ENCODE measurements at places on chromosomes 11 and 22.

GRCh38 chr11:130088919-130089673, 19.4 kb downstream of the APLP2 start:
- DNase-seq, result no peak

- DNase-seq, result no peak
These were observed 64.1 kb upstream of the EED start for GRCh38 chr11:86180423-86180822.

DNA sequence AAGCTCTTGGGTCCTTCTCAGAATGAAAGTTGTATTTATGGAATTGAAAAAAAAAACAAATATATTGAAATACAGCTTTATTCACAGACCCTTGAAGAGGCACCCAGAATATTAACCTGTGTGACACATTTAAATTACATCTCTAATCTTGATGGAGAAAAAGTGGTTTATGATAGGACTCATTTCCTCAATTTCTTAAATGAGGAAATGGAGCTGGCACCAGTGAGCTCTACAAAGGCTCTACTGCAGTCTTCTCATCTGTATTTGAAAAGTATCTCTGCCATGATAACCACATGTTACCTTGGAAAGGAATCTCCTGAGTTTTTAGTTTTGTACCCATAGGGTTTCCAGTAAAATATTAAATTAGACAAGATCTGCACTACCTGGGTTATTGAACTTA, 186.5 kb downstream of the HIPK3 start:
- DNase-seq, result no peak

- no peak for DNase-seq
These were observed 64.7 kb upstream of the AMPD3 start for GRCh38 chr11:10390375-10390774.

DNA sequence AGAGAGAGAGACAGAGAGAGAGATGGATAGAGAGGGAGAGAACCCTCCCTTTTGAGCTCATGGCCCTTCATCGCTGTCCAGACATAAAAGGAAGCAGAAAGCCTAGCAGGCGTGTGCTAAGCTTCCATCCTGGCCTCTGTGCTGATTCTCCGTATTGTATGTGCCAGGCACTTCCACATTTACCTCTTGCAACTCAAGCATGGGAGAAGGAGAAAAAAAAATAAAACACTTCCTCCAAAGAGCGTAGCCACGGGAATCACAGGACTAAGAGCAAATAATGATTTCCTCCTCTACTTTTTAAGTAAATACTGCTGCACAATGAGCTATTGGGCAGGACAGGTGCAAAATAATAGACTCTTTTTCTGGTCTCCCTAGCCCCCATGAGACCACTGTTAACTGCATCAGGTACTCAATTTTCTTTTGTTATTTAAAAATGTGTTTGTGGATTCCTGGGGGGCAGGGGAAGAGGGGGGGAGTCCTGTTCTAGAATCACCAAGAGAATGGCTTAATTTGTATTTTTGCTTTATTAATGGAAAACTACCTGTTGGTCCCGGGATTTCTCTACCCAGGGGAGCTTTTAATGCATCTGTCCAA, 154.3 kb downstream of the NXPE2 start:
- no peak for DNase-seq

DNA sequence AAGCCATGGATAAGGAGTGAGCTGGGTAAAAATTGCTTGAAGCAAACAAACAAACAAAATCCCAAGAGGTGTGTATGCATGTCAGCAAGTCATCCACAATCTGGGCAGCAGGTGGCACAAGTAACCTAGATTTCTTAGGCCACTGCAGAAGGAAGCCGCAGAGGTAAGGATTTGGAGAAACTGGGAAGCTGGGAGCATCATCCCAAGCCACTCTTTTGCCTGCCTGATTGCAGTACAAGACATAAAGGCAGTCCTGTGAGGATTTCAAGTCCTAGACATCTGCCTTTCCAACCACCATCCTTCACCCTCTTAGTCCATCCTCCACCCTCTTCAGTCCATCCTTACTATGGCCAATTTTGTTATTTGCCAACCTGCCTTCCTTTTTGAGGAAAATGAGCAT, 67.2 kb upstream of the BMAL1 start:
- DNase-seq, result no peak

GRCh38 chr11:39236916-39237315, 2222.5 kb downstream of the LRRC4C start:
- no peak for DNase-seq

- DNase-seq, result no peak
These were observed 866.6 kb downstream of the BRD1 start for GRCh38 chr22:48960980-48961660.

DNA sequence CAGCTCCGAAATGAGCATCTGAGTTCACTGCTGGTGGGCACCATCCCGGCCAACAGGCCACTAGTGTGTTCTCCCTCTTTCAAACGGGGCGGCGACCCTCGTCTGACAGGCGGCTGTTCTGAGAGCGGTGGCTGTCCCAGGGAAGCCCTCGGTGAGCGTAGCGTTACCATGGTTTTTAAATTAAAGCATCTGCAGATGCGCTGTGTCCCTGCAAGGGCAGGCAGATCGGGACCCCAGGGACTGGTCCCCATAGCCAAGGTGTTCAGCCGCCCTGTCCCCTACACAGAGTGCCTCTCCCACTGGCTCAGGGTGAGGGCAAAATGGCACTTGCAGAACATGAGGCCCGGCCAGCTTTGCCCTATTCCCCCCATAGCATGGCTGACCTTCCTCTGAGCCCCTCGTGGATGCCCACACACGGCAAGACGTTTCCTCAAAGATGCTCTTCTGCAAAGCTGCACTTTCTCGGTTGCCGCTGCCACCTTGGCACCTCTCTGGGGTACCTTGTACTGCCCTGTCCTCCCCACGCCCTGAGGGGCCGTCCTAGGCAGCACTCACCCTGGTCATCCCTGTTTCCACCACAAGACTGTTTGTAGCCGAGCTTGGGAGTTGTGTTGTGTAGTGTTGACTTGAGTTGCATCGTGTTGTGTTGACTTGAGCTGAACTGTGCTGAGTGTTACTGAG, 51.9 kb upstream of the KCNQ1OT1 start:
- no peak for DNase-seq

- DNase-seq, result no peak
These were observed 31.0 kb upstream of the CD5 start for GRCh38 chr11:61071208-61071681.

- no peak for DNase-seq
These were observed 7.9 kb downstream of the CTR9 start for GRCh38 chr11:10758957-10759356.

GRCh38 chr11:134701564-134702165, 289.6 kb upstream of the B3GAT1 start:
- no peak for DNase-seq

DNA sequence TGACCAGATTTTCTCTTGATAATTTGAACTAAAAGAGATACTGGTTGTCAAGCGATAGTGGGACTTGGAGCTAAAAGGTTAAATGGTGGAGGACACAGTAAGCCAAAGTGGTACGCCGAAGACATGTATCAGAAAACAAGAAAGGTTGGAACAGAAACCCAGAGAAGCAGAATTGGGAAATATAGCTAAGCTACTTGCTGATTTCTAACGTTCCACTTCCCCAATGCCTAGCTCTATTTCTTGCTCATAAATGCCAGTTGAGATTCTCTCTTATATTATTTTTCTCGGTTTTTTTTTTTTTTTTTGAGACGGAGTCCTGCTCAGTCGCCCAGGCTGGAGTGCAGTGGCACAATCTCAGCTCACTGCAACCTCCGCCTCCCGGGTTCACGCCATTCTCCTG, 12.7 kb downstream of the TMEM41B start:
- DNase-seq, result no peak

DNA sequence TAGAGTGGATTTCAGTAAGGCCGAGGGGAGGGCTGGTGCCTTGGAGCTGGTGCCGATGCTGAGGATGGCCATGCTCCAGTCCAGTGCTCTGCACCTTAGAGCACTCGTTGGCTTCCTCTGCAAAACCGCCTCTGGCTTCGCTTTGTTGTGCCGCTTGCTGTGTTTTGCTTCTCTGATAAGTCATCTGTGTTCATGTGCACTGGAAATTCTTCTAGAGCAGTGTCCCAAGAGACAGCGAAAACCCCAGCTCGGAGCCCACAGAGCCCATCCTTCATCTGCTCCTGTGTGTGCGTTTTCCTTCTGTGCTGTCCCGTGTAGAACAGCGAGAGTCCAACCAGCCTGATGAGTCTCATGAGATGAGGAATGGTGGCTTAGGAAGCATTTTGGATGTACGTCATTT, 12.1 kb downstream of the FAM118A start:
- DNase-seq, result no peak

DNA sequence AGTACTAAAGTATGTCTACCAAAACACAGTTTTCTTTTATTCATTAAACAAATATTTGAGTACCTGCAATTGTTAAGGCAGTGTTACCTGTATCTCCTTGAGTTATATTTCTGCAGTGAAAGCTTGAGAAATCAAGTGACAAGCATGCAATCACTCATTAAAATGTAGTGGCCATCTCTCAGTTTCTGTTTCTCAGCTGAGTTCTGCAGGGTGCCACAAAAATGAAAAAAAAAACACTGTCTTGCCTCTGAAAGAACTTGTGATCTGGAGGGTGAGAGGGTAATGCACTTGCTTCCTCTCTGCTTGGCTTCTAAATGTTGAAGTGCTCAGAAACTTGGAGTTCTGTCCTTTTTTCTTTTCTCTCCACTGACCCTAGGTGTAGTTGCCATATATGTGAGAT, 6.8 kb downstream of the QSER1 start:
- no peak for DNase-seq

GRCh38 chr11:46603704-46604308, 10.0 kb upstream of the AMBRA1 start:
- DNase-seq, result no peak

- DNase-seq, result no peak
These were observed 74.2 kb upstream of the ZBED5 start for GRCh38 chr11:10931761-10932670.

GRCh38 chr22:22767876-22768602, 119.6 kb upstream of the IGLL5 start:
- no peak for DNase-seq

GRCh38 chr22:40491990-40492631, 121.7 kb downstream of the SGSM3 start:
- no peak for DNase-seq

DNA sequence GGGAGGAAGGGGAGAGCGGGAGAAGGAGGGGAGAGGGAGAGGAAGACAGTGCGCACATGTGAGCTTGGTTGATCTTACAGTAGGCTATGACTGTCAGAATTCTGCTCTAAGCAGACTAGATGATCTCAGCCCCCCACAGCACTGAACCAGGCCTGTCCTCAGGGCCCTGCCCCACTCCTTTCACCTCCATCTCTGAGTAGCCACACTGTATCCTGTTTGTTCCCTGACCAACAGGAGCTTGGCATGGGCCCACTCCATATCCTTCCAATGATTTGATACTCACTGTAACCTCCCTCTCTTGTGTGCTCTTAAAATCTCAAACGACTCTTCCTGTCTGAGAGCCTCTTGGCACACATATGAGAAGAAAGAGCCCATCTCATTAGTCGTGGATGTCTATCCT, 86.1 kb upstream of the PARVA start:
- DNase-seq, result no peak

GRCh38 chr11:17002543-17002942, 11.7 kb downstream of the PLEKHA7 start:
- no peak for DNase-seq

GRCh38 chr11:29119116-29119515, 897.7 kb downstream of the KCNA4 start:
- no peak for DNase-seq

- no peak for DNase-seq
These were observed 136.4 kb downstream of the CCDC81 start for GRCh38 chr11:86511086-86511551.

DNA sequence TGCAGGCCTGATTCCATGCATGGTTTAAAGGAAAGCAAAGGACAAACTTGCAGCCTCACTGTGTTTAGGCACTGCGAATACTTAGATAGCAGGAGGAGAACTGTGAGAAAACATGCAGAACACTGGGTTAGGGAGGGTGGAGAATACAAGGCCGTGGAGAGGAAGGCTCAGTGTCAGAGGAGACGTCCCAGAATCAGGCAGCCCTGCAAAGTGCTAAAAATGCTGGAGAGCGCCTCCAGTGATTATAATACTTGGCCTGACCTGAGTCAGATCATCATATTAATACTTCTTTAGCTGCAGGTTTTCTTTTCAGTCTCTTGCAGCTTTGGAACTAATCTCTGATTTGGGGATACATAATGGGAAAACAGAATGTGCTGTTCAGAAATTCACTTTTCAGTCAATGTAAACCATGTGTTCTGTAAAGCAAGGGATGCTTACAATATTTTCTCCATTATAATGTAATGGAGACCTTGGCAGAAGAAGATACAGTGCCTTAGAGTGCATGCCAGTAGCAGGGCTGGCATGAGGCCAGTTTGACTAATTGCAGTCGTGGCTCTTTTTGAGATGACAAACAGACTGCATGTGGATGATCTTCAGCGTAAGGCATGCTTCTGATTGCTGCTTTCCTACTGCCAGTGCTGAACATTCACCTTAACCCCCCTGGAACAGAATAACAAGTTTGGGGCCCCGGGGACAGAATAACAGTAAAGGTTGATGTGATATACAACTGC, 16.8 kb downstream of the EXT2 start:
- no peak for DNase-seq

DNA sequence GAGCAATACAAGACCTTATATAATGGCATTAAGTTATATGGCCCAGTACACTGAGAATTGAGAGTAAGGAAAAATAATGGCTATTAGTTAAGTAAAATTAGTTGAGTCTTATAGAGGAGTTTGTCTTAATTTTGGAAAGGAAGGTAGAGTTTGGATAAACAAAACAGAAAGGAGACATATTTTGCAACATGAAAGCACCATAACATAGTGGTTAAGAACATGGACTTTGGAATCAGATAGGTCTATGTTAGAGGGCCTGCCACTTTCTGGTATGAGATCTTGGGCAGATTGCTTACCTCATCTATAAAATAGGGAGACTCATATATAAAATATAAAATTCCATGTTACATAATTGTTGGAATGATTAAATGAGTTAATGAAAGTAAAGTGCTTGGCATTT, 68.9 kb downstream of the CSTPP1 start:
- no peak for DNase-seq

DNA sequence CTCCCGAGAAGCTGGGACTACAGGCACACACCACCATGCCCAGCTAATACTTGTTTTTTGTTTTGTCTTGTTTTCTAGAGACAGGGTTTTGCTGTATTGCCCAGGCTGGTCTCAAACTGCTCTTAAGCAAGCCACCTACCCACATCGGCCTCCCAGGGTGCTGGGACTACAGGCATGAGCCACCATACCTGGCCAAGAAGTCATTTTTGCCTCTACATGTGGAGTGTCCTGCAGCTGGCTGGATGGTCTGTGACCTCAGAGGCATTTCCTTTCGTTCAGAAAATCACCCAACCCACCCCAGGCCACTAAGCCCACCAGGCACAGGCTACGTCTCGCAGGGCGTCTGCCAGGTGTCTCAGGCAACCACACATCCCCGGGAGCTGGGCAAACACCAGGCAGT, 12.8 kb downstream of the SHANK2 start:
- no peak for DNase-seq

- no peak for DNase-seq
These were observed 6.4 kb downstream of the CD6 start for GRCh38 chr11:60977836-60978235.

Data from stimulated activated CD4-positive, alpha-beta T cell treated with anti-CD3 and anti-CD28 coated beads, Interleukin-12 subunit alpha, Interleukin-12 subunit beta, amount 100 ng/mL, for 24 hours (primary cell).